Stimulated activated CD8-positive, alpha-beta memory T cell treated with anti-CD3 and anti-CD28 coated beads, Interleukin-12 subunit alpha, Interleukin-12 subunit beta, amount 100 ng/mL, for 1 hour (primary cell): ENCODE measurements at places on chromosomes 12 and 14.

DNA sequence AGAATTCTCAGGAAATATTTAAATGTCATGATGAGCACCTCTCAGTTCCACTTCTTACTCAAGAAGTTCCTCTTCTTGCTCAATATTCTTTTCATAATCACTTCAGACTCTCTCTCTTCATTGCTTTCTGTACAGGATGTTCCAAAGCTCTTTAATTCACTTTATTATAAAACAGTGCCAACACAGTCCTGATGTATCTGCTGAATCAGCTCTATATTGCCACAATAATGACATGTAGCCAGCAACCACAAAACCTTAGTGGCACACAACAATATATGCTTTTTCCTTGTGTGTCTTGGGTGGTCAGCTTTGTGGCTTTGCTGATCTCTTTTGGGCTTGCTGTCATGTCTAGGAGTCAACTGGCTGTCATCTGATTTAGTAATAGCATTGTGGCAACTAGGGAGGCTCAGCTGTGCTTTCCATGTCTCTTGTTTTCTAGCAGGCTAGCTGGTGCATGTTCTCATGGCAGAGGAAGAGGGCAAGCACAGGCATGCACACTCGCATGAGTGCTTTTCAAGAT, 52.8 kb upstream of the SLC2A13 start:
- DNase-seq, result no peak

DNA sequence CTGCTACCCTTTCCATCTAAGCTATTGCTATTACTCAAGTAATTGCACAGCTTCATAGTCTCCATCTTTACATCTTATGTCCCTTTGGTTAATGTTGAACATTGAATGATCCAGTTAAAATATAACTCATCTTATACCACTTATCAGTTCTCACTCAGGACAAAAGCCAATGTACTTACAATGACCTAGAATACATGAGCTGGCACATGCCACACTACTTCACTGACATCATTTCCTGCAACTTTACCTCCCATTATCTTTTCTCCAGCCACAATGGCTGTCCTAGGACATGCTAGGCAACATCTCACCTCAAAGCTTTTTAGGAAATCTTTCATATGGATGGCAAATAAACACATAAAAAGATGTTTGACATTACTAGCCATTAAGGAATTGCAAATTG, 309.2 kb downstream of the FOXG1 start:
- DNase-seq, result no peak

DNA sequence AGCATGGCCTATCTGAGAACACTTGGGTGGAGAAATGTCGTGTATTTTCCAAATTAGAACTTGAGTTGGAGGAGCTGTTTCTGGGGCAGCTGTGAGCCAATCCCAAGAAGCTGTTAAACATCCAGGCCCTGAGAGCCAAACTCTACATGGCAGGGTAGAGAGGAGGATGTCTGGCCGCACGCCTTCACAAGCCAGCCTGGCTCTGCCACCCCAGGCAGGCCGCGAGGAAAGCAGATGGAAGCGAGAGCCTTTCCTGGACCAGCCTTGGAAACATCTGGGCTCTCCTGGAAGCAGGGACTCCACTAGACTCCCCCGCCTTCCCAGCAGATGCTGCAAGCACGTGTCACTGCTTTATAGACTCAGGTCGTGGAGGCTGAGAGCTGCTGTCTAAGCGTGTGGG, 312.8 kb upstream of the FKBP4 start:
- no peak for DNase-seq

DNA sequence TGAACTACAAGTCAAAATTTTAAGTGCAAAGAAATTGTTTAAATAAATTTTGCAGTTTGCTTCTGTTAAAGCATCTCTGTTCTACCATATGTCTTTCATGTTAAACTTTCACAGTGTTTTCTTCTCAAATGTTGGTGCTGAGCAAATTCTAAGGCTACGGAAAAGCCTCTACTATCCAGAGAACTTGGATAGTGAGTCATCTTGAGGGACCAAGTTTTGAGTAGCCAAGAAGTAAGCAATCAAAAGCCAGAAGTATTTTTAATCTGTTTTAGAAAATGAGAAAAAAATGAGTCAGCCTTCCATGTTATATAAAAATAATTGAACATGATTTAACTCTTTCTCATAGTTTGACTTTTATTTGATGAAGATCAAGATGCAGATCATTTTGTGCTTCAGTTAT, 3.3 kb downstream of the BRMS1L start:
- DNase-seq, result no peak
